Activated T-helper 1 cell treated with anti-CD3 and anti-CD28 coated beads, Interleukin-2, amount 50 U/mL, for 16 hours (primary cell): ENCODE measurements at places on chromosomes 5 and 9.

DNA sequence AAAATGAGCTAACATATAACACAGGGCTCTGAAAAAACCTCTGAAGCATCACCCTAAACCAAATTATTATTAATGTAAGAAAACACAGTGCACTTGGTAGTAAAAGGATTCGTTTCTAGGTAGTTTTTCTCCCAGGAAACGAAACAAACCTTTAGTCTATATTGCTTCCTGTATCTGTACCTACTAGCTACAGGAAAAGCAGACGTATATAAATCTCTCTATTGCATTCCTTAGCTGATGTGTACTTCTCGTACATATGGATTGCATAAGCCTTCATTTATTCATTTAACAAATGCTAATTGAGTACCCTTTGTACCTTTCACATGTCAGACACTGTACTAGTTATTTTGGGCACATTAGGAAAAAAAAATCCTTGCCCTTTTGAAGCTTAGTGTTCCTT, 85.0 kb upstream of the RASA1 start:
- DNase-seq: no peak

DNA sequence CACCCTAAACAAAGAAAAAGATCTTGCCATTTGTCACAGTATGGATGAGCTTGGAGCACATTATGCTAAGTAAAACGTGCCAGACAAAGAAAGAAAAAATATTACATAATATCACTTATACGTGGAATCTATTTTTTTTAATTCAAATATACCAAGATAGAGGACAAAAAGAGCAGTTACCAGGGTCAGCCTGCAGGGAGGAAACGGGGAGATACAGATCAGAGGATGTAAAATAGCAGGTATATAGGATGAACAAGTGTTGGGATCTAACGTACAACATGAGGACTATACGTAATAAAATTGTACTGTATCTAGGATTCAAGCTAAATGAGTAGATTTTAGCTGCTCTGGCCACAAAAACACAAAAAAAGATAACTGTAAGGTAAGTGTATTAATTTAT, 247.5 kb downstream of the TMEM161B start:
- DNase-seq: no peak

DNA sequence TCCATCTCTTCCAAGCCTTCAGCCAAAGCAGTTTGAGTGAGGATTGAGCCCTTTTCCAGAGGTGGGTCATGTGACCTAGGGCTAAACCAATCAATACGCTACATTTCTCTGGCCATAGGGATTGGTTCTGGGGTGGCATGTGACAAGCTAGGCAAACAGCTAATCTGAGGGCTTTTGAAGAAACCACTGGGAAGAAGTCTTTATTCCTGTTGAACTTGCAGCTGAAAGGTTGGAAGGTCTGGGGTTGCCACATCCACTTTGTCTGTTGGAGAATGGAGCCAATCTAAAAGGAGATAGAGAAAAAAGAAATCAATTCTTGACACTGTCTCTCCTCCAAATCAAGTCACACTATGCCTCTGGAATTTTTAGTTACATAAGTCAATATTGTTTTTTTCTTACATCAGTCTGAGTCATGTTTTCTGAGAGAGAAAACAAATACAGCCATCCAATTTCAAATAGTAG, 637.8 kb upstream of the WWC1 start:
- DNase-seq: no peak

DNA sequence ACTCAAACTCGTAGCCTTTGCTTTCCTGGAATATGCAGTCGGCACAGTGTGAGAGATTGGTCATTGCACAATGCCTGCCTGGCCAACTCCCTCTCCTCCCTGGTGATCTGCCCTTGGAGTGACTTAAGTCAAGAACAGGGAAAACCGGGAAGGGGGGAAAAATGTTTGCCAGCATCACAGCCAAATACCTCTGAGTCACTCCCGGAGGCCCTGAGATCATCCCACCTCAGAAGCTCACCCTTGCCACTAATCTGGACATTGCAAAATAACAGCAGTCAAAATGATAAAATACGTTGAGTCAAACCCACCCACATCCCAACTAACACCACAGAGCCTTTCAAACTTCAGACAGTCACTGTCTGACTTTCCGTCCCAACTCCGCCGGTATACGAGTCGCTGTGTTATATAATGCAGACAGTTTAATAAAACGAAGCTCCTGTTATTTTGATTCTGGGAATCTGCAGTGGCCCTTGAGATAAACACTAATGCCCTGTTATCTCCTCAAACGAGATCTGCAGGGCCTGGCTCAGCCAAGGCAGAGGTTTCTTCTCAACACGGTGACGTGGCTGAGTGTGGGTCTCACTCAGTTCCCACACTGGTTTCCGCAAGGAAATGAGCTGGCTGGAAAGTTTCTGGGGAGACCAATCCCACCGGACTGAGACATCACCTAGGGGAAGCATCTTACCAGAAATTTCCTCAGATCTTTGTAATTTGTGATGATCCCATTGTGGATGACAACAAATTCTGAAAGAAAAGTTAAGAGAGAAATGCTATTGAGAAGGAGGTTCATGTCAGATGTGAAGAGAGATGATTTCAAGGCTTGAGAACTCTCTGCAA, 22.1 kb downstream of the GFPT2 start:
- DNase-seq: no peak
